Activated effector memory CD4-positive, alpha-beta T cell treated with Interleukin-2 at 50 U/mL for 16 hours (primary cell): ENCODE measurements at places on chromosomes 5 and 9.

GRCh38 chr9:112754578-112754977, 4.0 kb downstream of the SNX30 start:
- DNase-seq = no peak

GRCh38 chr5:65062469-65063083, 293.8 kb downstream of the CWC27 start:
- no peak for DNase-seq

GRCh38 chr5:151081431-151082281, 822 bp upstream of the TNIP1 start:
- no peak for DNase-seq

DNA sequence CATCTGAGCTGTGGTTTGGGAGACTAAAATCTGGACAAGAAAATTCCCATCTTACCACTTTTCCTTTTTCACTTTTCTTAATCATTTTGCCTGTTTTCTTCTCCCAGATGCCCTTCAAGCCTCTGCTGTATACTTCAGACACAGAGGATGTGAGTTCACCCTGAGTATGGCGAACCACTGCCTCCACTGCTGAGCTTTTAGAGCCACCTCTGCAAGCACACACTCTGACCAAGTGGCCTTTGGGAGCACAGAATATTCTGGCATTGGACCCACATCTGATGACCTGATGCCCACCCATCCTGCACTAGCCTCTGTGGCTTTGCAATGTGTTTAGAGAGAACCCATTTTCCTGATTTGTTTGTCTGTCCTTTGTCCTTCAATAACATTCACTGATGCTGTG, 32.5 kb downstream of the TERT start:
- DNase-seq = no peak

DNA sequence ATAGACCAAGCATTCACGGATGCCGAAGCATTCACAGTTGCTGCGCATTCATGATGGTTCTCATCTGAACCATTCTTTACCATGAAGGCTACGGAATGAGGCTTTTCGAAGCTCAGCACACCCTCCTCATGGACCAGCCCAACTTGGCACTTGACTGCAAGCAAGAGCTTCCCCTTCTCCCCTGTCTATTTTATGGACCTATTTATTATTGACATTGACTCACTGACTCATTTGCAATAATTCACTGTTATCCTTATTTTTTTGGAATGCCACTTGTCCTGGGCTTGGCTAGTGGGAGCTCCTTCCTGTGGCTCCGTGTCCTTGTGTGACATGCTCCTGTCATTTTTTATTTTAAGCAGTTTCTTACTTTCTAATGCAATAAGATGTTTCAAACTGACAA, 51.5 kb upstream of the ICE1 start:
- no peak for DNase-seq

DNA sequence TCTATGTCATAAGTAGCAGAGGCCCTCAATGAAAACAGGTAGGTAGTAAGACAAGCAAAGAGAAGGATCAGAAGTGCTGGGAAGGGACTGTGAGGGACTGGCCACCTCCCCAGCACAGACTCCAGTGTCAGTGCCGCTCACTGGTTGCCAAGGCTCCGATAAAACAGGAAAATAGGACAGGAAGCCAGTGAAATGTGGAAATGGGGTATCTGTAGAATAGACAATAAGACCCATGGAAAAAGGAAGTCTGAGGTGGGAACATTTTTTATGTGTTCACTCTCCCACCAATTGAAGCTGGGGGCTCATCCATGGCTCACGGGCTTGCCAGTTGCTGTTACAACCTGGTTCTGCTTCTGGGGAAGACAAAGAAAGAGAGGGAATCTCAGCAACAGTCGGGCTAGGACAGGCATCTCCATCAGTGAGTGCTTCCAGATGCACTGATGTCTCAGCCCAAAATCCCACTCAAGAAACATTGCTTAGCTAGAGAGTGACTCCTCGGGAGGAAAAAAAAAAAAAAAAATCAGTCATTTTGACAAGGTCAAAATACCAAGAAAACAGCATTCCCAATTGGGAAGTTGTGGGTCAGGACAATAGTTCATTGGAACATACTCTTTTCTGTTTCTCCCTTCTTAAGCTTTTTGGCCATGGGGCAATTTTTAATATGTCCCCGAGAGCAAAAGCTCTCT, 27.6 kb upstream of the NFIB start:
- DNase-seq = no peak

GRCh38 chr9:72464857-72465592, 56.4 kb upstream of the TMC1 start:
- DNase-seq = no peak

DNA sequence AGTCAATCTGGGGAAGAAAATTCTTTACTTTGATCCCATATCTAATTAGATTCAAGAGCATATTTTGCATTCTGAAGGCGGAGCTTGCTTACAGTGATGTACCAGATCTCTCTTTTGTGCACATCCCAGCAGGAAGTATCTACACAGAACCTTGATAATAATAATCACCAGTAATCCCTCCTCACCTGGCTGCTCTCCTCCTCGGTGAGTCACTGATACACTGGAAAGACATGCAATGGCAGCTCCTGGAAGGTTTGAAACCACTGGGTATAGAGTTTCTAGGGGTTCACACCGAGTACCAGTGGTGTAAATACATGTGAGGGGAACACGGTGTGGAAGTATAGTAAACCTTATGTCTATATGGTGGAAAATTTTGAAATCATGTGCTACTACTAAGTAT, 205.5 kb upstream of the TARS1 start:
- DNase-seq = no peak

GRCh38 chr9:130244548-130245165, 20.9 kb upstream of the HMCN2 start:
- DNase-seq = no peak

DNA sequence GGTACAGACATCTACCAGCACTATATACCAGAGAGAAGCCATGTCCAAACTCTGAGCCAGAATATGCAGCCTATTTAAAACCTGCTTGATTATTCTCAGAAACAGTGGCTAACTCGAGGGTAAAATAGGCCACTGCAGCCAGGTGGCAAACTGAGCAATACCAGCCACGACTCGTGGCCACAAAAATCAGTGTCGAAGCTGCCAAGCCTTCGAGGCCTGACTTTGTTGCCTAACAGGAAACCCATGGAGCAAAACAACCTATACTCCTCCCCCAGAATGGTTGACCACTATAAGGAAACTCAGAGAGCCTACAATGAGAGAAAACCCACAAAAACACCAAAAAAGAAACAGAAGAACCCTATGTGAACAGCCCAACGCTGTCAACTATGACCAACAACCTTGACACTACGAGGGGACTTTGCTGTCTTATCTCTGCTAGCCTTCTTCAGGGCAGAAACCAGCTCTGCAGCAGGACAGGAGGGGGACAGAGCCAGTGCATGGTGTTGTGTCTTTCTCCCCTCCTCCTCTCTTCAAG, 133.8 kb downstream of the TMEM174 start:
- DNase-seq = no peak

GRCh38 chr5:127326431-127326830, 35.8 kb downstream of the MEGF10 start:
- no peak for DNase-seq

DNA sequence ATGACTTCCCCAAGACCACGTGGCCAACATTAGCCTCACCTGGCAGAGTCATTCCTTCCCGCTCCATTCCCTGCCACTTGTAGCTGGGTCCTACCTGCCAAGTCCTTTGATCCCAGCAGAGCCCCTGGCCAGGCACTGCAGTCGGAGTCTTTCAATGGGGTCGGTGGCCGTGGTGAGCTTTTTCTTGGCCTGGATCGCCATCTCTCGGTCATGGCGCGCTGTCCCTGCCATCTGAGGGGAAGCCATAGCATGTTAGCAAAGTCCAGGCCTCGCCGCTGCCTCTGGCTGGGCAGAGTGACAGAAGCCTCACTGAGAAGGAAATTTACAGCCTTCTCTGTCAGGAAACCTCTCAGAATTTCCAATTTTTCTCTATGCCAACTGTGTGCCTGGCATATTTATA, 17.5 kb downstream of the CAPSL start:
- no peak for DNase-seq

GRCh38 chr9:70119786-70120185, 76.1 kb downstream of the MAMDC2 start:
- no peak for DNase-seq

- DNase-seq = no peak
These were observed 132.7 kb downstream of the GLIS3 start for GRCh38 chr9:4167079-4167671.

- no peak for DNase-seq
These were observed 61.6 kb downstream of the SETX start for GRCh38 chr9:132293145-132293721.

- DNase-seq = no peak
These were observed 592.5 kb downstream of the CCDC171 start for GRCh38 chr9:16145196-16145950.
